Activated CD4-positive, alpha-beta T cell treated with anti-CD3 and anti-CD28 coated beads, Interleukin-2, amount 50 U/mL, for 1 hour (primary cell): ENCODE measurements at places on chromosomes 11 and 22.
A peak's percentile ranks its signal among the peaks of the same experiment; 100 is the strongest.

- DNase-seq, result no peak
Measured at GRCh38 chr22:27310966-27311697, 490.4 kb downstream of the MN1 start.

- no peak for DNase-seq
Measured at GRCh38 chr11:116352881-116353280, 419.9 kb downstream of the BUD13 start.

DNA sequence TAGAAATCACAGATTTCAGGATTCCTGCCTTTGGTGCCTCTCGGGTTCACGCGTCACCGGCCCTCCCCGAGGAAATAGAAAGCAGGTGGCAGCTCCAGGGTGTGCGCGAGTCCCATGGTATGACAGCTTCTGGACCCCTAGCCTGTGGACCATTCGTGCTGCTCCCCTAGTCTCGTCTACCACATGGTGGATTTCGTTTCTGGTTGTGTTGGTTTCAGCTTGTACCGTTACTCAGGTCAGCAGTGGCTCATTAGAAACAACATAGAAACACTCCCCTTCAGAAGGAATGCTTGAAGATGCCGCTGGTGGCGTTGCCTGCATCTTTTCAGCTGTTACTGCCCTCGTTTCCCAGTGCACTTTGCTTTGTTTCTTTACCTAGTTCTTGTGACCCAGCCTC is 700 bp downstream of the TTC17 start:
- DNase-seq, result no peak

GRCh38 chr11:83521647-83522596 is 235.8 kb upstream of the CCDC90B start:
- no peak for DNase-seq

GRCh38 chr11:123174196-123175183 is 20.6 kb downstream of the CLMP start:
- DNase-seq, result no peak

- DNase-seq, result no peak
Measured at GRCh38 chr11:70813651-70814050, 415.3 kb downstream of the CTTN start.

- no peak for DNase-seq
Measured at GRCh38 chr22:28465841-28466240, 213.8 kb downstream of the TTC28 start.

DNA sequence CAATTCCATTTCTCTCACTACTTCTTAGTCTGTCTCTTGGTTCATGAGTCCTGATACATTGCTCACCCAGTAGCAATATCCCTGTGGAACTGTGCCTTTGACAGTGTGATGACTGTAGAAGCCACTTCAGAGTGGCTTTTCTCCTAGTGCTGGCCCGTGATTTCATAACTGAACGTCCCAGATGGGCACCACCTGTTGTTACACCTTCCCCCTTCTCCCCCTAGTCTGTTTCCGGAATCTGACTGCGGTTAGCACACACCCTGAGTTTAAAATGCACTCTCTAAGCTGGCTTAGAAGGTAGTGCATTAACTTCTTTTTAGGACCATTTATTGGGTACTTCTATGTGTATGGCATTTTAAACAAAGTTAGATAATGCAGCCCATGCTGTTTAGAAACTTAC is 83.0 kb downstream of the ALX4 start:
- no peak for DNase-seq

DNA sequence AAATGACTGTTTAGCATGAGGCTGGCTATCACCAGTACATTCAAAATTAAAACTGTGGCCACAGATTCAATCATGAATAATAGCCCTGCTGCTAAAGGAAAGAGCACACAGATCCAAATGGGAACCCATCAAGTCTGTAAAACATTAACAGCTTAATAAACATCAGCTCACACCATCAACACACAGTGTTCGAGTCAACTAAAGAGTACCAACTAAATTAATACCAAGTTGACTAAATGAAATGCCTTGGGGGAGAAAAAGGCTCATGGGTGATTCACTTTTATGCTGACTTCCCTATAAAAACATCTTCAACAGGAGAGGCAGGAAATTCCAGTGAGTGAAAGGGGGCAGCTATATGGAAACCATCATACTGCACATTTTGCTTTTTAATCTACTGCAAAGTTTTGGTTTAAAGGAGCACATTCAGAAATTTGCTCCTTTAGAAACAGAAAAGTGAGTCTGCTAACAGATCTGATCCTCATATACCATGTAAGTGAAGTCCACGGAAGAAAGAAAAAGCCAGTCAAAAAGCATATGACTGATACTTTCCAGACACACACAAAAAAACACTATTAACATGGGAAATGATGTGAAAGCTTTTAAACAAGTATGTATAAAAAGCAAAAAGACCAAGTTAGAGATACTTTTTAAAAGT is 16.3 kb downstream of the LGR4 start:
- no peak for DNase-seq

- peak; percentile 69 for DNase-seq
Measured at GRCh38 chr11:119338318-119338890, 2.3 kb downstream of the C1QTNF5 start.

DNA sequence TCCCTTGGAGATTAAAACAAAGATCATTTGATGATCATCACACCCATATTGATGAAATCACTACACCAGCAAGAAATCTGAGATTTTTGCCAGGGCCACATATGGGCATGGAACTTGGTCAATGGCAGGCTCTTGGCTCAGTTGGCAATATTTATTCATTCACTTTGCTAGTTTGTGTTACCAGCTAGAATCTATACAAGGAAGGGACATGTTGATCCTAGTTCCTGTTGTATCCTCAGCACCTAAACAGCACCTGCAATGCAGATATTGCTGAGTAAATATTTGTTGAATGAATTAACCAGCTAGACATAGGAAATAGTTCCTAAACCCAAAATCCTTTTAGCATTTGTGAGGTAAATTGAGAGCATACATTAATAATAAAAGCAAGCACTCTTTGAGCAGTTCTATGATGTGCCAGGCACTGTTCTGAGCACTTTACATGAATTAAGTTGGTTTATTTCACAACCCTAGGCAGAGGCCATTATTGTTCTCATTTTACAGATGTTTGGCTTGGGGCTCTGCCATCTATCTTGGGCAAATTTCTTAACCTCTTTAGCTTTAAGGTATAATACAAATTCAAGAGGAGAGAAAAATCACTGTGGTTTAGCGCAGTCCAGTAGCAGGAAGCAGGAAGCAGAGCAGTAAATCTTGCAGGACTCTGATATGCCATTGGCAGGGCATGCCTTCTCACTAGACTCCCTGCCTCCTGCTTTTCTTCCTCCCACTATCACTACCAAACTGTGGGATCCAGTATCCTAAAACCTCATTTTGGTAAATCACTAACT is 1.6 kb downstream of the TRIM68 start:
- no peak for DNase-seq

DNA sequence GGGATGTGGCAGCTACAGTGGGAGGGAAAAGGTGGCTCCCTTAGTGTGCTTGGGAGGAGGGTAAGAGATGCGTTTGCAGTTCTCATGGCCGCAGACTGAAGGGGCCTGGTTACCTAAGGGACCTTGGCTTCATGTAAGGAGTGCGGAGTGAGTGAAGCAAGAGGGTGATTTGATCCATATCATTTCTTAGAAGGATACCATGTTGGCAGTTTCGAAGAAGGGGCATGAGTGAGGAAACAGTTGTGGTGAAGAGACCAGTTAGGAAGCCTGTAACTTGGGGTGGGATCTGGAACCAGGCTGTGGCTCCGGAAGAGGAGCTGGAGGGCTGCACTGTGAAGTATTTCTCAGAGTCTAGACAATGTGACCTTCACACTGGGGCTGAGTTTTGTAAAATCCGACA is 45.0 kb downstream of the ST3GAL4 start:
- no peak for DNase-seq

- DNase-seq, result no peak
Measured at GRCh38 chr22:48426466-48427380, 1401.0 kb downstream of the BRD1 start.

DNA sequence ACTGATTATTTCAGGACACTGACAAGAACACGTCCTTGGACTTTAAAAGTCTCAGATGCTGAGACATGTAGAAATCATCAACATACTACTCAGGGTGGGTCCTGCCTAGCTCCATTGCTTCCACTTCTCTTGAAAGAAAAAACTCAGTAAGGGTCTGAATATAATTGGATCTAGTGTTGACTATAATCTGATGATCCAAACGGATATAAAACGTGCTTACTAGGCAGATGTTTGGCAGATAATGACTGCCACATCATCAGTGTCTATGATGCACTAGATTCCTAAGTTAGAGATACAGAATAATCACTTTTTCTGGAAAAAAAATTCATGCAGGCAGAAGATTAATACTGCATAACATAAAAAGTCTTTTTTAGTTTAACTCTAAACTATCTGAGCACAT is 21.6 kb downstream of the GUCY1A2 start:
- DNase-seq, result no peak

GRCh38 chr11:97143463-97143862 is 753.6 kb downstream of the JRKL start:
- no peak for DNase-seq

DNA sequence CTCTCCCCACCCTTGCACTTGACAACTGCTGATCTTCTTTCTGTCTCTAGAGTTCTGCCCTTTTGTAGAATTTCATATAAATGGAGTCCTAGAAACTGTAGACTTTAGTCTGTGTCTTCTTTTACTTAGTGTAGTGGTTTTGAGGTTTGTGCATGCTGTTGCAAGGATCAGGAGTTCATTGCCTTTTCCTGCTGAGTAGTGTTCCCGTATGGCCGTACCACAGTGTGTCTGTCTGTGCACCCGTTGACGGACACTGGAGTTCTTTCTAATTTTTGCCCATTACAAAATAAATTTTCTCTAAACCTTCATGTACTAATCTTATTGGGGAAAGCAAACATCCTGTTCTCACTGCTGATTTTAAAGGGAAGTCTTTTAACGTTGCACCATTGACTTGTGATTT is 138.1 kb downstream of the TBC1D22A start:
- no peak for DNase-seq

DNA sequence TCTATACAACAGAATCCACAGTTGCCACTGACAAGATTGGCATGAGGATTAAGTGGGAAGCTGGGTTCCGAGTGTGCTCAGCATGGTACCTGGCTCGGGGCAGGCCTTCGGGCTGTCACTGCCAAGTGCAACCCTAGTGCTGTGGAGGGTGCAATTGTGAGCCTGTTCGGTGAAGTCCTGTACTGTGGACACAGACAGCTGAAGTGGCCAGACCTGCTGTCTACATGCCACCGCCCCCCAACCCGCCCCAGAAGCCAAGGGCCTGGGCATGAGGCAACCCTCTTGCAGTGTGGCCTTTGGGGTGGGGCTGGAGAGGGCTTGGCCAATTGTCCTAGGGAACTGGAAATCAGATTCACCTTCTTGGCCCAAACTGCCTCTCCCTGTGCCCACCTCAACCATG is 15.6 kb upstream of the SHISAL1 start:
- no peak for DNase-seq

- DNase-seq, result no peak
Measured at GRCh38 chr11:122170815-122171475, 54.9 kb upstream of the BLID start.

DNA sequence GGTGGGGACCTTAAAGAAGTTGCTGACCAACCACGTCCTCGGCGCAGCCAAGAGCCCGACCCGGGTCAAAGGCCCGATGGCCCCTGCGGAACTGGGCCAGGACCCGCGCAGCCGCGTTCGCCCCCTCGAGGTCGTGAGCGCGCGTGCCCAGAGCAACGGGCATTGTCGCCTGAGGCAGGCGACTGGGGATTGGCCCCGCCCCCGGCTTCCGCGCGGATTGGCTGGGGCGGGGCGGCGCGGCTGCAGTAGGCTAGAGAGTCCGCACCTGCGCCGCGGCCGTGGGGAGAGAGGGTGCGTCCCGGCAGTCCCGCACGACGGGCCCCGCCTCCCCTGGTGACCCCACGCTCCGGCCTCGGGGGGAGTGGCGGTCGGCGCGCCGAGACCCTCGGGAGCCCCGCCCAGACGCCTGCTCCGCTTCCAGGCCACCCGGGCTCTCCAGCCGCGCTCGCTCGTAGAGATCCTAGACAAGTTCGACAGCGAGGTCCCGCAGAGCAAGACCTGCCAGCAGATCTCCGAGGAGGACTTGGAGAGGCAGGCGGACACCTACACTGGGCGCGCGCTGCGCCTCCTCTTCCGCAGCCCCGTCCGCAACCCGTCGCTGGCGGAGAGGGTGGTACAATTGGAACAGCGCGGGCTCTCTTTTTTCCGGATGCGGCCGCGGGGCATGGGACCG is 8.3 kb upstream of the PPIL2 start:
- DNase-seq, result peak; percentile 73

- no peak for DNase-seq
Measured at GRCh38 chr22:26321469-26321913, 107.6 kb upstream of the ASPHD2 start.

DNA sequence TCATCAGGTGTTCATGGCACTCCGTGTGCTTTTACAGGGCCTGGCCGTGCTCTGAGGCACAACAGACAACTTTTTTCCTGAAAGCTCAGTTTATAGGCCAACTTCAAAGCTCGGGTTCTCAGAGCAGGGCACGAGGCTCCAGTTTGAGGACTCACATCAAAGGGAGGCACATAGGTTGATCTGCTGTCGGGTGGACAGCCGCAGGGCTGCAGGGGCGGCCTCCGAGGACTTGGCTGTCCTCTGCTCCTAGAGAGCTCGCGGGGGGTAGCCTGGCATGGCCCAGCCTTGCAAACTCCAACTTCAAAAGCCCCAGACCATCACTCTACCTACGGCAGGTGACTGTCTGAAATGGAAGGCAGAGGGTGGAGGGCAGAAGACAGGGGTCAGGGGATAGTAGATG is 31.6 kb downstream of the C11orf58 start:
- DNase-seq, result no peak

- DNase-seq, result no peak
Measured at GRCh38 chr11:118087931-118088330, 1.2 kb upstream of the SMIM35 start.

DNA sequence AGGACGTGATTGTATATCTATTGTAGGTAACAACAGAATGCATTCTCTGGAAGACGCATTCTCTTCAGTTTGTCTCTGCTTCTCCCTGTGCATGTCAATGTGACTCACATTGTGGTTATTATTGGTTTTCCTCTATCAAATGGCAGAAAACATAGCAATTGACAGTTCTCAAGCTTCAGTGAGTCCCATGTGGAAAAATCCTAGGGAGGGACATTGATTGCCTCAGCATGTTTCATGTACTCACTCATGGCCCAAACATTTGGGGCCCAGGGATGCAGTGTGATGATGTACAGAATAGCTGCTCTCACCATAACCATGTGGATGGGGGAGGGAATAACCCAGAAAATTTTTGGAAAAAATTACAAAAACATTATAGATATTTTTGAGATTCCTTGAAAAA is 9.3 kb upstream of the ARL14EP start:
- no peak for DNase-seq

- no peak for DNase-seq
Measured at GRCh38 chr11:85827748-85828639, 17.1 kb upstream of the SYTL2 start.

- no peak for DNase-seq
Measured at GRCh38 chr11:78074756-78075155, 4.9 kb downstream of the NDUFC2 start.

- DNase-seq, result no peak
Measured at GRCh38 chr11:119125821-119126220, 4.4 kb downstream of the HINFP start.

- no peak for DNase-seq
Measured at GRCh38 chr11:26936109-26936508, 57.8 kb upstream of the FIBIN start.
